Activated T-cell treated with anti-CD3 and anti-CD28 coated beads, Interleukin-2, amount 50 U/mL, for 1 hour (primary cell): ENCODE measurements at places on chromosomes 5 and 9.
A peak's percentile ranks its signal among the peaks of the same experiment; 100 is the strongest.

DNA sequence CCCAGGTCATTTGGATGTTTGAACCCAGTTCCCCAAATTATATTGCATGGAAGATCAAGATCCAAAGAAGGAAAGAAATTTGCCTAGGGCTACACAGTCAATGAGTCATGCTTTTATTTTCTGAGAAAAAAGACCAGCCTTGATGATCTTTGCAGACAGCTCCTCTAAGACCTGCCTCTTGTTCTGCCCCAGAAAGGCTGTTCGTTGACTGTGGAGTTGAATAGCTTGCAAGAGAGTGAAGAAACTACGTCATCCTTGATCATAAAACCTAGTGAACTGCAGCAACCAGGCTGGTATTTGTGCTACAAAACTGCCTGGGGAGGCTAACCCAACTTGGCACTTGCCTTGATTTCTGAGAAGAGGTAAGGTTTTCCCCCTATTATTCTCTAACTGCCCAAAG lies 263.9 kb downstream of the PAPPA start:
- no peak for DNase-seq

GRCh38 chr5:52801329-52801728 lies 13.6 kb downstream of the ITGA1 start:
- DNase-seq: no peak

DNA sequence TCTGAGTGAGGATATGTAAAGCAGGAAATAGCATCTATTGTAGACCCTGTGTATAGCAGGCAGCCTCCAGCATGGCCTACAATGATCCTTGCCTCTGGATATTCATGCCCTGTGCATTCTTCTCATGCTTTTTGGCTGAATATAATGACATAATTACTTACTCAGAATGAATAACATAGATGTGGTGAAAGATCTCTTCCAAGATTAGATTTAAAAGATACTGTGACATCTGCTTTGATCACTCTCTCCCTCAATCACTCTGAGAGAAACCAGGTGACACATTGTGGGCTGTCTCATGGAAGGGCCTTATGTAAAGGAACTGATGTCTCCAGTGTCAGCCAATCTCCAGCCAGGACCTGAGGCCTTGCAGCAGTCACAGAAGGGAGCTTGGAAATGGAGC lies 376.7 kb downstream of the DNAH5 start:
- DNase-seq: no peak

GRCh38 chr9:26262421-26263107 lies 584.3 kb upstream of the TUSC1 start:
- no peak for DNase-seq

- DNase-seq: no peak
These were observed 11.6 kb upstream of the RNU6ATAC start for GRCh38 chr9:134175808-134176598.

DNA sequence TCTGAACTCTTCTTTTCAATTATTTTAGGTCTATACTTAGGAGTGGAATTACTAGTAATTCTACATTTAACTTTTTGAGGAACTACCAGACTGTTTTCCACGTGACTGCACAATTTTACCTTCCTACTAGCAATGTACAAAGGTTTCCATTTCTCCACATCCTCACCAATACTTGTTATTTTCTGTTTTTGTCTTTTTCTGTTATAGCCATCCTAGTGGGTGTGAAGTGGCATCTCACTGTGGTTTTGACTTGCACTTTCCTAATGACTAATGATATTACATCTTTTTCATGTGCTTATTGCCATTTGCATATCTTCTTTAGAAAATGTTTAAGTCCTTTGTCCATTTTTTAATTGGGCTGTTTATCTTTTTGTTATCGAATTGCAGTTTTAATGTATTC lies 136.9 kb upstream of the EGFLAM start:
- DNase-seq: no peak

DNA sequence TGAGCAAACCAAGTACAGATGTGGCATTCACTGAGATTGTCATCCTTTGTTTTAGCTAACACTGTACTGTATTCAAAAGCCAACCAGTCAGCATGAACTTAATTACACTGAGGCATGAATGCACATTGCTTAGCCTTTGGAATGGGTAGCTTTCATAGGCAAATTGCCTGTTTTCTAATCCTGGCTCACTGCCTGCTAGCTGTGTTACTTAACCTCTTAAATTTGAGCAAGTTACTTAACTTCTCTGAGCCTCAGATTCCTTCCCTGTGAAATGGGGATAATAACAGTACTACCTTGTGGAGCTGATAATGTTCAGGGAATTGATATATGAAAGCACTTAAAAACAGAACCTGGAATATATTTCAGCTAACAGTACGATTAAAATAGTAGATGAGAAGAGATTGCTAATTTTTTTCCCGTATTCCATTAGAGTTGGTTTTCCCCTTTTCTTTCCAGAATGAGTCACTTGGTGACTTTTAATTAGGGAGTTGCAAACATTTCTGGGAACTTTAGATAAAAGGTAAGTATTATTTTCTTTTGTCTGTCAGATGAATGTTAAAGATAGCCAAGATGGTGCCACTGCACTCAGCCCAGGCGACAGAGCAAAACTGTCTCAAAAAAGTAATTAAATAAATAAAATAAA lies 43.9 kb downstream of the ARRDC3 start:
- DNase-seq: no peak

GRCh38 chr9:138117836-138118235 lies 240.3 kb downstream of the CACNA1B start:
- no peak for DNase-seq

DNA sequence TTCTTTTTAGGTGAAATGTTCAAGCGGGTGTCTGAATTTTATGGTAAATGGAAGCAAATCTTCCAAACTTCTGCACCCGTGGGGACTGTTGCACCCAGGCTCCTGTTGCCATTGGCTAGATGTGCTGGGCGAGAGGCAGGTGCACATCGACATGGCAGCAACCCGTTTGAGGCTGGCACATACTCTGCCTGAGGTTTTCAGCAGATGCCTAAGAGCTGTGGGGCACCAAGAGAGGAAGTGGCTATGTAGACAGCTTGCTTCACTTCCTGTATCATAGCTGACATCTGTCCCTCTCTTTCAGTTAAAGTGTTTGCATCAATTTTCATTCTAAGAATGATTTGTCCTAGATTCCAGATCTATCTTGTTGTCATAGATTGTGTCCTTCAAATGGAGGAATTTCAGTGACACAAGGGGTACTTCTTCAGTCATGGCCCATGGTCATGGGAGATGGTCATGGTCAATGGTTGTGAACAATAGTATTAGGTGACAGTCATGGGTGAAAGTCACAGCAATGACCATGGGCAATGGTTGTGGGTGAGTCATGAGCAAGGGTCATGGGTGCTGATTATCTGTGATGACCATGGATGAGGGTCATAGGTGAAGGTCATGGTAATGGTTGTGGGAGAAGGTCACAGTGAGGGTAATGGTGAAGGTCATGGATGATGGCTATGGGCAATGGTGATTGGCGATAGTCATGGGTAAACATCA lies 115.1 kb upstream of the IRX4 start:
- DNase-seq: no peak

DNA sequence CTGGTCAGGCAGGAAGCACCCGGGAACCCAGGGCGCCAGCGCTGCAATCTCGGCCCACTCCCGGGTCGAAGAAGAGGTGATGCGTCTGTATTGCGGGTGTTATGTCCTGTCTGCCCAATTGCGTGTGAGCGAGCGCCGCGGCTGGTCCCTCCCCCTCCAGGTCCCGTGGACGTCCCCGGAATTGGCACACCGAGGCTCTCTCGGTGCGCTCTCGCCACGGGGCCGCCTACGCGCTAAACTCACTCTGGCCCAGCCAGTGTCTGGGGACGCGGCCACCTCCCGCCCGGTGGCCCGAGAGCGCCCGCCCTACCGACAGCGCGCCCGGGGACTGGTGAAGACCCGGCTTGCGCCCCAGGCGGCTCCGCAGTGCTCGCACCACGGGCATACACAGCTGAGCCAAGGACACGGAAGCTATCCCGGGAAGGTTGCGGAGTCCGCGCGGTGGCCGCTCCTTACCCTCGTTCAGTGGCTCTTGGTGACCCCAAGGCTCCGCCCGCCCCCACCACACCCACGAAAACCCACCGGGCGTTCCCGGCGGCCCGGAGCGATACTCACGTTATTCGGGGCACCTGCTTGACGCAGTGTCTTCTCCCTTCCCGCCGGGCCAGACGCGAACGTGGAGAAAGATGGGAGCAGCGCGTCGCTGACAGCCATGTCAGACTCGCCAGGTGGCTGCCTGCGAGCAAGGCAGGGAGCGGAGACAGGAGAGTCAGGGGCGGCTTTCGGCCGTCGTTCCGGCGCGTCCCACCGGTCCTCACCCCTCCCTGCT lies 1.0 kb downstream of the KLF4 start:
- no peak for DNase-seq

GRCh38 chr9:136678624-136679023 lies 8.6 kb downstream of the AGPAT2 start:
- DNase-seq: no peak

GRCh38 chr5:72368271-72368670 lies 48.1 kb downstream of the PTCD2 start:
- DNase-seq: no peak

DNA sequence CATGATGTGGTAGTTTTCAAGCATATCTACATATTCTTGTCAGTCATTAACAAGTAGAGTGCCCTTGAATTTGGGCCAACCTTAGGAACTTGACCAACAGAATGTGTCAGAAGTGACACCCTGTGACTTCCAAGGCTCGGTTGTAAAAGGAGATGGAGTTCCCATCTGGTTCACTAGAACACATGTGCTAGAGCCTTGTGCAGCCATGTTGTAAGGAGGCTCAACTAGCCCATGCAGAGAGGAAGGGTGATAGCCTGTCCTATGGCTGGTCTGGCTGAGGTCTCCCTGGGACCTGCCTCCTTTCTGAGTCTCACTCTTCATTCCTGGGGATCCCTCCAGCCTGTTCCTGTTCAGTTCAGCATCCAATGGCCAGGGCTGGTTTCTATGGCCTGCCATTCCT lies 28.1 kb upstream of the HRH2 start:
- no peak for DNase-seq

GRCh38 chr9:136974817-136975535 lies 2.3 kb upstream of the PTGDS start:
- no peak for DNase-seq

- no peak for DNase-seq
These were observed 302.4 kb downstream of the PDE4D start for GRCh38 chr5:59591162-59591561.

DNA sequence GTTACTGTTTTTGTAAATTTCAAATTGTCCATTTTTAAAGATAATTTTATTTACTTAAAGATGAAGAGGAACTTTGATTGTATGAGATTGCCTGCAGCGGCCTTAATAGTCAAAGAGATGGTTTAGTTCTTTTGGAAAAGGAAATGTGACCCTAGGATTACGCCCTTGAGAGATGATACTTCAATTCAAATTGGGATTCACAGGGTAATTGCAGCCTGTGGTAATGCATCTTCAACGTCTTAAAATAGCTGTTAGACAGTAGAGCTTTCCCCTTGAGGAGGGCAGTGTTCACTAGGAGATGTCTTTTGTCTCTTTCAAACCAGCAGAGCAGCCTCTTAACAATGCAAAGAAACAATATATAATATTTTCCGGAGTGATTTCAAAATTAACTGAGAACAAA lies 127.1 kb downstream of the TAF11L14 start:
- DNase-seq: no peak

GRCh38 chr9:93093877-93094657 lies 1.9 kb upstream of the CARD19 start:
- DNase-seq: peak; percentile 20

DNA sequence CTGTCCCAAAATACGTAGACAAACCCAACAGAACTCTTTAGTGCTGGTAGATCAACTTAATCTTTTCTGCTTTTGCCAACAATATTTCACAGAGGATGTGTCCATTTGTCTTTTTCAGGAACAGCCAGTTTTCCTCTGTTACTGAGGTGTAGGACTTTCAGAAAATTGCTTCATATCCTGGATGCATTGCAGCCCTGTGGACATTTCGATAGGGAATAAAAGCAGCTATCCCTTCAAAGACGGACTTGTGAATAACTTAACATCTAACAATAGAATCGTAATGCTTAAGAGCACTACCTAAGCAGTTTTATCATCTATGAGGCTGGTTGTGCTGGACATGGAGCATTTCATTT lies 59.7 kb downstream of the PCSK1 start:
- DNase-seq: no peak

DNA sequence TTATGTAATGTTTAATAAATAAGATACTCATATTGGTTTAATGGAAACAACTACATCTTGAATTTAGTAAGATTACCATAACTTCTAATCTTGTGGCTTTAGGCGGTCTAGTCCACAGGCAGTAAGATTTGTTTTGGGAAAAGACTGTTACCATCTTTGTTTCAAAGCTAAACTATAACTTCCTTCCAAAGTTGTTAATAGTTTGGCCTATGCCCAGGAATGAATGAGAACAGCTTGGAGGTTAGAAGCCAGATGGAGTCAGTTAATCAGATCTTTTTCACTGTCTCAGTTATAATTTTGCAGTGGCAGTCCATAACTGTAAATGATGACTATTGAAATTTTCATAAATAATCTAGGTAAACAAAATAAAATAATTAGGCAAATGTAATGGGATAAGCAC lies 241.8 kb upstream of the KLF9 start:
- DNase-seq: no peak

DNA sequence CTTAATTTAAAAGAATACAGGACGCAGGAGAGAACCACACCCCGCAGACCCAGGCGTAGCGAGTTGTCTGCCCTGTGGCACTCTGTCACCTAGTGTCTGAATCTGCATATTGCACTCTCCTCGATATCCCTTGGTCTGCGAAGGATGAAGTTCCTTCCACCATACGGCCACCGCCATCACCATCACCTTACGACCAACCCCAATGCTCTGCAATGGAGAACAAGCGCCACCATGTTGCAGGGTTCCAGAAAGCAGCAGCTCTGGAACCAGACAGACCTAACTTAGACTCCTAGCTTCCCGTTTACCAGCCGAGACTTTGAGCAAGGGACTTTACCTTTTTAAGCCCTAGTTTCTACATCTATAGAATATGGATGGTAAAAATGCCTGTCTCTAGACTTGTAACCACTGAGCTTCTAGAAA lies 77.4 kb upstream of the DMRT1 start:
- no peak for DNase-seq

- no peak for DNase-seq
These were observed at the start of gene KCNN2 for GRCh38 chr5:114361724-114362196. Gene KCNN2 (plus strand): TSS chr5:114362070. CDS start chr5:114362140, 70 bp downstream.

DNA sequence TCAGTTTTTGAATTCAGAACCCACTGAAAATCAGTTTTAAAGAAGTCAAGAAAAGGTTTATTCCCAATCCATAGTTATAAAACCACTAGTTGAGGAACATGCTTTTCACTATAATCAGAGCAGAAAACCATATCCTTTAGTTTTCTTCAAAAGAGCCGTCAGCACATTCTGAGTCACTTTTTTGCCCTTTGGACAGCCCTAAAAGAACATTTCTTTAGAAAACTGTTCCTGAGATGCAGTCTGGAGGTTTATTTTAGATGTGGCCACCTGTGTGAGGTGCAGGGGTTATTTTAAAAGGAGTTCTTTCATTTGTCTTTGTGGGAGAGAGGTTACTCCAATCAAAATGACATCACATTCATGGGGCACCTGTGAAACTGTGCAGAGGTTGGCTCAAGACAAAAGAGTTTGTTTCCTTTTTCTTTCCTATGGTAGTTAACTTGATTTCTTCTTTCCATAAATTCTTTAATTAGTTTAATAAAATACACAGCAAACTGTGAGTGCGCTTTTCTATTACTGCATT lies 221.6 kb upstream of the RPS23 start:
- no peak for DNase-seq
